ENCODE measurements at places on chromosomes 2 and 18. TPM values are rescaled to one million over a fixed set of nuclear protein-coding genes. Genes with fewer than 3 reads are reported as not detected.

The GALNT3 gene
- 0.32 TPM for total RNA-seq

The FZD7 gene
- 0.46 TPM for total RNA-seq

The NR4A2 gene
- under 0.01 TPM for total RNA-seq

The RND3 gene
- 64.4 TPM for total RNA-seq

The RNU2-63P gene
- 88.5 TPM for total RNA-seq

The CCDC141 gene
- 0.15 TPM for total RNA-seq

The DSG1 gene
- total RNA-seq, result not detected

The RESP18 gene
- total RNA-seq, result not detected

The CCDC150 gene
- total RNA-seq, result 9.1 TPM

The ITGB6 gene
- not detected for total RNA-seq

The CFC1 gene
- not detected for total RNA-seq

The STK16 gene
- total RNA-seq, result 42.6 TPM

The GALNT14 gene
- 2.6 TPM for total RNA-seq

The ASAP2 gene
- 52.3 TPM for total RNA-seq

The C18orf54 gene
- total RNA-seq, result 4.9 TPM

The APLF gene
- total RNA-seq, result 2.6 TPM

The MYO7B gene
- 0.46 TPM for total RNA-seq

The ZNF521 gene
- total RNA-seq, result 107 TPM

The KLHL14 gene
- not detected for total RNA-seq

The NBEAL1 gene
- total RNA-seq, result 14.9 TPM

The FSHR gene
- total RNA-seq, result not detected

The PDE1A gene
- 0.46 TPM for total RNA-seq

The LRPPRC gene
- total RNA-seq, result 69.8 TPM

The MREG gene
- total RNA-seq, result 3.6 TPM

The CHRNG gene
- total RNA-seq, result not detected

The C2orf15 gene
- not detected for total RNA-seq

The UGT1A3 gene
- total RNA-seq, result not detected

The MYOM1 gene
- 0.91 TPM for total RNA-seq

The ZNF142 gene
- 3.9 TPM for total RNA-seq

The CKAP2L gene
- 4.2 TPM for total RNA-seq

The MDH1B gene
- total RNA-seq, result under 0.01 TPM

The UBE2E3 gene
- total RNA-seq, result 56.7 TPM

The MAP3K19 gene
- not detected for total RNA-seq

The DNER gene
- under 0.01 TPM for total RNA-seq

The C2orf49 gene
- 19.5 TPM for total RNA-seq

The TUBB8B gene
- total RNA-seq, result not detected

The PROC gene
- not detected for total RNA-seq

The SLC5A7 gene
- total RNA-seq, result not detected

The HSPD1 gene
- 260 TPM for total RNA-seq

The C2orf81 gene
- 0.46 TPM for total RNA-seq

The C2orf66 gene
- total RNA-seq, result not detected

The IL37 gene
- total RNA-seq, result not detected

The LRATD1 gene
- not detected for total RNA-seq

The FBXO36 gene
- total RNA-seq, result 1.7 TPM

The OTOF gene
- 0.15 TPM for total RNA-seq

The KLHL41 gene
- 0.15 TPM for total RNA-seq

The BIN1 gene
- 77.1 TPM for total RNA-seq

The RAX gene
- total RNA-seq, result not detected

The HOXD4 gene
- total RNA-seq, result 0.65 TPM

The DES gene
- 1.2 TPM for total RNA-seq

The CYS1 gene
- total RNA-seq, result not detected

The EPAS1 gene
- total RNA-seq, result 93.8 TPM

The TSPYL6 gene
- not detected for total RNA-seq

The HK2 gene
- 20.8 TPM for total RNA-seq

The NFATC1 gene
- 2.6 TPM for total RNA-seq

Data from epithelial cell of umbilical artery (primary cell).